CD4-positive, alpha-beta T cell (primary cell): ENCODE measurements at places on chromosomes 7 and 10.

GRCh38 chr10:89275383-89275782, 23.8 kb upstream of the LIPA start:
- DNase-seq: no peak

DNA sequence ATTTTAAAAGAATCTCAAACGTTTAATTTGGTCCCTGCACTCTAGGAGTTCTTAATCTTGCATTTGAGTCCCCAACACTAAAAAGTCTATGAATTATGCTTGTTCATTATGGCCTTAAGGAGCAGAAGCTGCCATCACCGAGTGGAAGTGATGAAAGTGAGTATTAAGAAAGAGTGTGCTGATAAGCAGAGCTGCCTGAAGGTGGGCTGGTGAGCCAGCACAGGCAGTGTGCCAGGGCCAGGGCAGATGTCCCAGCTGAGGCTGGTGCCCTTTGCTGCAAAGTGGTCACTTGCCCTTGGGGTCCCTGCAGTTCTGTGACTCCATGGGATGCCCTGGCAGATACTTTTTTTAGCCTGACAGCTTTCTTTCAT, 72.9 kb upstream of the LOXL4 start:
- no peak for DNase-seq

DNA sequence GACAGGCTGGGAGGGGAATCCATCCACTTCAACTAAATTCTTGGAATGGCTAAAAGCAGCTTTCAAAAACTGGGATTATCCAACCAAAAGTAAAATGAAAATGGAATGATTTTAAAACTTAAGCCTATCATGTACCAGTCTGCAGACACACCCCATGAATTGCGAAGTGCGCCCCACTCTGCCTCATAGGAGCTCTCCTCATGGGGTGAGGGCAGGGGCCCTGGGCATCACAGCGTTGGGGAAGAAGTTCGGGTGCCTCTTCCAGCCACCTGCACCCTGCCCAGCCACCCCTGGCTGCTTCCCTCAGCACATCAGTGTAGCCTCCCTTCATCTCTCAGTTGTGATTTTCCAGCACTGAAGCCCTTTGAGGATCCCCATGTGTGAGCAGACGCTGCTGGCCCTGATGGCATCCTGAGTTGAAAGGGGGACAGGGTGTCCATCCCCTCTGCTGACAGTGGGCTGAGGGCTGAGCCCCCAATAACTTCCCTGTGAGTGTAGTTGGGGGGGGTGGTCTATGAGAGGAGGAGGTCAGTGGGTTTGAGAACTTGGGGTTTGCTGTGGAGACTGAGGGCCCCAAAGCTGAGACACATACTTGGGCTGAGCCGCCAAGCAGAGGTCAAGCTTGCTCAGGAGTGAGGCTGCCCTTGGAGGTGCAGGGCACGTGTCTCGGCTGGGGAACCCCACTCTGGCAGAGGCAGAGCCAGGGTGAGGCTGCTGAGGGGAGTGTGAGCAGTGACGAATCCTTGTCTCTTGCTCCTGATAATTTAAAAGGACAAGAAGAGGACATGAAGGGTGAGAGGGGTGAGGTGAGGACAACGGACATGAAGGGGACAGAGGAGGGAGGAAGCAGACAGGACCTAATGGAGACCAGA, 542.1 kb downstream of the TCERG1L start:
- no peak for DNase-seq

GRCh38 chr10:118844731-118845521, 90.2 kb upstream of the CACUL1 start:
- DNase-seq: no peak

GRCh38 chr7:42392826-42393225, 155.8 kb upstream of the GLI3 start:
- DNase-seq: no peak

DNA sequence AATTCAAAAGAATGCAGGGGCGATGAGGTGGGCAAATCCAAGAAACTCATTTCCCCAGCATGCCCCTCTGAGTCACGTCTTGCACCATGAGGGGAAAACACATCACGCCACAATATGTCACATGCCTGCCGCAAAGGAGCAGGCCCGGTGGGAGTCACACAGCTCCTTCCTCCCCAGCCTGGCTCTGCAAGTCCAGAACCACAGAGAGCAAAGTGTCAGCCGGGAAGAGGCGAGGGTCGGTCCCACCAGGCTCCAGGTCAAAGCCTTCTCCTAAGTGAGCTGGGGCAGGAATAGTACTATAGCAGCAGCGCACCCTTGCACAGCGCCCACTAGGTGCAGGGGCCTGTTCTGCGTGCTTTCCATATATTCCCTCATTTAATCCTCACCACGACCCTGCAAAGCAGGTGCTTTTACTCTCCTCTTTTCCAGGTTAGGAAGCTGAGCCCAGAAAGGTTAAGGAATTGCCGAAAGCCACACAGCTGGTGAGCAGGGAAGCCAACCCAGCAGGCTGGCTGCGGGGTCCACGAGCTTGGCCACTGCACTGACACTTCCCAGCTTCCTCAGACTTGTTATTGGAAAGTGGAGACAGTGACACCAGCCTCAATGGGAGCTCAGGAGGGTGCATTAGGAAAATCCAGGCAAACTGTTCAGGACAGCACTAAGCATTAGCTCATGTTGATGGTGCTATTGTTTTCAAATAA, 94.0 kb upstream of the ZMIZ1 start:
- peak; percentile 46 for DNase-seq

GRCh38 chr10:125377368-125377767, 217.0 kb upstream of the CTBP2 start:
- DNase-seq: no peak

DNA sequence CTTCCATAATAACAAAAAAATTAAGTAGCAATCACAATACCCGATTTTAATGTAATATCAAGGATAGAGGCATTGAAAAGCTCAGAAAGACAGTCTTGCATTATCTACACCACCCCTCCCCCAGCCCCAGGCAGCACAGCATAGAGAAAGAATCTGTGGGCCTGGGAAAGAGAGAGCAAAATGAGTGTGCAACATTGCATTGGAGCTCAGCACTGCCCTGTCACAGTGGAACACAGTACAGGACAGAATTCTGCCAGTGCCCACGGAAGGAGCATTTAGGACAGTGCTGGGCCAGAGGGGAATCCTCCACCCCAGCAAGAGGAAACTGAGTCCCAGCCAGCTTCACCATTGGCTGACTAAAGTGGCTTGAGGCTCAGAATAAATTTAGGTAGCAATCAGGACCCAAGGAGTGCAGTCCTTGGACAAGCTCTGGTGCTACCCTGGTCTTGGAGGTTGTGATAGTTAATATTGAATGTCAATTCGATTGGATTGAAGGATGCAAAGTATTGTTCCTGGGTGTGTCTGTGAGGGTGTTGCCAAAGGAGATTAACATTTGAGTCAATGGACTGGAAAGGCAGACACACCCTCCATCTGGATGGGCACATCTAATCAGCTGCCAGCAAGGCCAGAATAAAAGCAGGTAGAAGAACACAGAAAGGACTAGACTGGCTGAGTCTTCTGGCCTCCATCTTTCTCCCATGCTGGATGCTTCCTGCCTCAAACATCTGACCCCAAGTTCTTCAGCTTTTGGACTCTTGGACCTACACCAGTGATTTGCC, 234.4 kb downstream of the ANK3 start:
- no peak for DNase-seq

DNA sequence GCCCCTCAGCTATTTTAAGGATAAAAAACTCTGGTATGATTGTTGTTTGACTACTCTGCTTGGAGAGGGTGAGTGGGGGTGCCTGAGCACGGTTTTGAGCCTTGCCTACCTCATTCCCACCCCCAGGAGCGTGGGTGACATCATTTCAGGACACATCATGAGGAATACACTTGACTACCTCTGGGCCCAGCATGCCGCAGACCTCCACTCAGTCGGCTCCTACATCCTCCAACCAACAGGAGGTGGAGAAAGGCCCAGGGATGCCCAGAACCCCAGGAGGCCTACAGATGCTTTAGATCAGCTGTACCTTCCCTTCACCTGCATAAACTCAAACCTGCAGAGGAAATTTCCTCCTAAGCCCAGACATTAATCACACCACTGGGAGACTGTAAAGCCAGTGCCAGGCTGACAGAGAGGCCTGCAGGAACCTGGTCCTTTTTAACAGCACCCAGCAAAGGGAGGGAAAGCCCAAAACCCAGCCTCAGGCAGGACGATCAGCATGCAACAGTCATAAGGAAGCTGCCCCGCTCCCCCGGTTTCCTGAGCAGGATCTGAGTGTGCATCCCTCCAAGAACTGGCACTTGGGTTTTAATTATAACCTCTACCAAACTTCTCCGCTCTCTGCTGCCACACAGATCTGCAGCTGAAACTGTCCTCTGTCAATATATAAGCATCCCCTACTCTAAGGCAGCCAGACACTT, 61.7 kb upstream of the ZNRF2 start:
- DNase-seq: no peak

DNA sequence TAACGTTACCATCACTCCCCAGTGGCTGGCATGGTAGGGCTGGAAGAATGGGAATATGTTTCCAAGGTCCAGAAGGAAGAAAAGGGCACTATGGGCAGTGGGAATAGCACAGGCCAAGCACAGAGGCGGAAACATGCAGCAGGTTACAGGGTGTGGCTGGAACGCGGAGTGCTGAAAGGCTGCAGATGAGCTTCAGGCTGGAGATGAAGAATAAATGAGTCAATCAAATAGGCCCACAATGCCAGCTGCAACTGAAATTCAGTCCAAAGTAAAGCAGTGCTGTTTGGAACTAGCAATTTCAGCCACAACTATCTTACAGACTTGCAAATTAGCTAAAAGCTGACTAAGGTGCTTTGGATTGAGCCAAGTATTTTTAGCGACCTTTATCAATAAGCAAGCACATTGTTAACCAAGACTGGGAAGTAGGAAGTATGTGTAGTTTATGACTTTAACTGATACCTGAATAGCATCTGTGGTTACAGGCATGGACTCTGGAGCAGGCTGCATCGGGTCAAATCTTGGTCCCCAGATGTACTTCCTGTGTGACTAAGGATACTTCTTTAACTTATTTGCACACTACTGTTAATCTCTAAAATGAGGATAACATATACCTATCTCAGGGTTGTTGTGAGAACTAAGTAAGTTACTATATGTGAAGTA, 77.5 kb upstream of the CTTNBP2 start:
- DNase-seq: no peak

- DNase-seq: no peak
Observed at GRCh38 chr10:58647376-58648112, 134.9 kb downstream of the BICC1 start.

DNA sequence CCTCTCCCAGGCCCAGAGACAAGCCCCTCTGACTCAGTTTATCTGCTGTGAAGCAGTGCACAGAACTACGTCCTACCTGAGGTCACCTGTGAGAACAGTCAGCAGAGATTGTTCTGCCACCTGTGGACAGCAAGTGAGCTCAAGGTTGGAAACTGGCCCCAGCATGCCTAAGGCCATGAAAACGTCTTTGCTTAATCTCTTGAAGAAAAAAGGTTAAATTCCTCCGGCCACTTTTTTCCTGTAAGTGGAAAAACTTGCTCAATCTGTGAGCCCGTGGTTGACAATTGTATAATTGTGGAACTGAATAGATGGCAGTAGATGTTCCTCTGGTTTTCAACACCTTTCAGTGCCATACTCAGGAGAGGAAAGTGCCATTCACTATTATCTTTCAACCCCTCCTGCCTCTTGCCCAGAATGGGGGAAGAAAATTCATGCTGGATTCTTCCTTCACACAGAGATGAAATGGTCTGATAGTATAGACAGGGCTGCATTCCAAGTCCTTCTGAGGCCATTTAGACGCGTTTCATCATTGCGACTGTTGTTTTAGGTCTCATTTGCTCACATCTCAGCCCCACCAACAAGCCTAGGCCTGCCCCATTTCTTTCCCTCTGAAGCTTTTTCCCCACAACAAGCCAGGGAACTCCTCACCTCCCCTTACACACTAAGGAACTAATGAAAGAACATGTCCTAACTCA, 292.9 kb downstream of the FZD1 start:
- no peak for DNase-seq

GRCh38 chr10:48821692-48822091, 117.9 kb downstream of the LRRC18 start:
- DNase-seq: no peak

DNA sequence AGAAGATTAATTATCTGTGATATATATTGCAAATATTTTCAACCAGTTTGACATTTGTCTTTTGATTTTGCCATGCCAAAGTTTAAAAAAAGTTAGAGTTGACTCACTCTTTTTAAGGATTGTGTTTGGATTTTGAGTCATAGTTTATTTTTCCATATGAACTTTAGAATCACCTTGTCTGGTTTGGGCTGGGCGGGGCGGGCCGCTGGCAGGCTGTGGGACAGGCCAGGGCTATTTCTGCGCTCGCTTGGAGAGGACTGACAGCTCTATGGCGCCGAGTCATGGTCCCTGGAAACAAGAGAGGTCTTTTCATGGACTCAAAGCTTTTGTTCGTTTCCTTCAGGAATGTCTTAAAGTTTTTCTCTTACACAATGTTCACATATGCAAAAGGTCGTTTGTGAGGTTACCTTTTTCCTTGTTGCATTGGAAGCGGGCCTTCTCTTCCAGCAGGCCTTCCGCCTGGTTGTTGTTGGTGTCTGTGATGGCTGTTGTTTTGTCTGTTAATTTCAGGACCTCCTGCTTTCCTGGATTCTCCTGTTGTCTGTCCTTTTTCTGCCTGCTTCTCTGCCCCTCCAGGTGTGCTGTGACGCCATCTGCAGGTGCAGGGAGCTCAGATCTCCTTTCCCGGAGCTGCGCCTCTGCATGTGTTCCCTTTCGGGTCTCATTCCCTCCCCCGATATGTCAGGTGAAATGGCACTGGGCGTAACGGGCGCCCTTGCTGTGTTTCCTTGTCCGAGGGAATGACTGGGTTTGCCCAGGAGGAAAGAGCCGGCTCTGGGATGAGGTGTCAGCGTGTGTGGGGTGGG, 53.8 kb downstream of the INPP5A start:
- no peak for DNase-seq

DNA sequence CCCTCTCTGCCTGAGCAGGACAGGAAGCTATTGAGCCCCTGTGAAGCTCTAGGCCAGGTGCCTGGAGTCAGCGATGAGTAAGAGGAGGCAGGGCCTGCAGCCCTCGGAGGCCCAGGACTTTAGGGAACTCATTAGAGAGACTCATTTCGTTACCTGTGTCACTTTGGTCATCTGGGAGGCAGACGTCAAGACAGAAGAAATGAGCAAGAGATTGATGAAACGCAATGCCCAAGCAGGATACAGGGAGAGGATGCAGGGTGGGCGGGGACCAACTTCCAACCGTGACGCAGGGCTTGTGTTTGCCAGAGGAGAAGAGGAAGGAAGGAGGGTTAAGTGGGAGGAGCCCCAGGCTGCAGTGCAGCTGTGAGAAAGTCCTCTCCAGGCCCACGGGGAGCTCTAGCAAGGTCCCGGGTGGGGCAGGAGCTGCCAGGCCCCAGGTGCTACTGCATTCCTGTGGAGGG, 26.4 kb upstream of the GNA12 start:
- DNase-seq: peak; percentile 72

DNA sequence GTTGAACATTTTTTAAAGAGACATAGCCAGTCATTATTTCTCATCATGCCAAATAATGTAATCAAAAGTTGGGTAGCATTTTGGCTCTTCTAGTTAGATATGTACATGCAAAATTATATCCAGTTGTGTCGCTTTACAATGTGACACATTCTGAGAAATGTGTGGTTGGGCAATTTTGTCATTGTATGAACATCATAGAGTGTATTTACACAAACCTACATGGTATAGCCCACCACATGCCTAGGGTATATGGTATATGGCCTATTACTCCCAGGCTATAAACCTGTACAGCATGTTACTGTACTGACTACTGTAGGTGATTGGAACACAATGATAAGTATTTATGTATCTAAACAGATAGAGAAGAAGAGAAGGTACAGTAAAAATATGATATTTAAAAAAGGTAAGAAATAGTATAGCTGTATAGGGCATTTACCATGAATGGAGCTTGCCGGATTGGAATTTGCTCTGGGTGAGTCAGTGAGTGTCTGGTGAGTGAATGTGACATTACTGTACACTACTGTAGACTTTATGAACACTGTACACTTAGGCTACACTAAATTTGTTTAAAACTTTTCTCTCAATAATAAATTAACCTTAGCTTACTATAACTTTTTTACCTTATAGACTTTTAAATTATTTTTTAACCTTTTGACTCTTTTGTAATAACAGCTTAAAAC, 16.5 kb downstream of the ZNF365 start:
- no peak for DNase-seq
